NCI-H524 (cell line): ENCODE measurements at places on chromosomes 12 and 14.

DNA sequence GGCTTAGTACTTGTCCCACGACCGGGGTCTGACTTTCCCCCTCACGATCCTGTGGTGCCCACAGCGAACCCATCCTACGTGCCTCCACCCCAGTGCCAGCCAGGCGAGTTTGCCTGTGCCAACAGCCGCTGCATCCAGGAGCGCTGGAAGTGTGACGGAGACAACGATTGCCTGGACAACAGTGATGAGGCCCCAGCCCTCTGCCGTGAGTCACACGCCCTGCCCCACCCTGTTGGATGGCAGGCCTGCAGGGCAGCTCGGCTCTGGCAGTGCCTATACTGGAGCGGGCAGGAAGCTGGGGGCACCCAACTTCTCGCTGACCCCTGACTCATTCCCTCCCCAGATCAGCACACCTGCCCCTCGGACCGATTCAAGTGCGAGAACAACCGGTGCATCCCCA lies 18.3 kb upstream of the LRP1-AS start:
- no peak for DNase-seq

- peak; percentile 89 for DNase-seq
These were observed 23.7 kb upstream of the DHRS4 start for GRCh38 chr14:23929822-23930294.

- DNase-seq, result peak; percentile 71
These were observed 36.3 kb downstream of the RIN3 start for GRCh38 chr14:92549859-92550230.

- DNase-seq, result no peak
These were observed 34.9 kb downstream of the GNS start for GRCh38 chr12:64724201-64724745.

DNA sequence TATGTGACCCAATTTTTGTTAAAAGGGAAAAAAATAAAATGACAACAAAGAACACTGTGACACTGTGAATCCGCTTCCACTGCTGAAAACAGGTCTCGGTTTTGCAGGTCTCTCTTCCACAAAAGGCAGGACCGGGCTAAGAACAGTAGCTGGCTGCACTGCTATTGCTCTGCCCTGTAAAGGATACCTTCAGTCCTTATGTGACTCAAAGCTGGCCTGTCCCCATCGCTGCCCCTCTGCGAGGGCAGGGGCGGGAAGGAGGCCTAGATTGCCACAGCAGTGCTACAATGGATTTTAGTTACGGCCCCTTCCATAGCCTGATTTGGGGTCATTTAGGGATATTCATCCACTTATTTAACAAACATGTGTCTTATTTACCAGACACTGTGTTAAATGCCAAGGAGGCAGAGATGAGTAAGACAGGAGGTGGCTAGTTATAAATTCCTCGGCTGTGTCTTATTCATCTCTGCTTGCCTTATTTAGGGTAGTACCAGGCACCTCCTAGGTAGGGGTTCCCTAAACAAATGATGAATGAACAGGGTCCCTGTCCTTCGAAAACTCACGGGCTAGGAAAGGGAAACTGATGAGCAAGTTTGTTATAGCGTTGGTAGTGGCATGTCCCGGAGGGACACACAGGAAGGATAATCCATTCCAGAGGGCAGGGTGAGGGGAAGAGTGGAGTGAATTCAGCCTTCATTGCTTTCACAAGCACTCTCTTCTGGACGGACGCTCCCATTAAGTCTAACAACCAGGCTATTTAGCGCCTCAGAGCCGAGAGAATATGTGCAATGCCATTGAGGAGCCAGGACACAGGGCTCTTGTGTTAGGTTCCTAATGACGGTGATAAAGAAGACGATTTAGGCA lies 73.3 kb downstream of the EID3 start:
- no peak for DNase-seq

- DNase-seq, result no peak
These were observed 17.6 kb downstream of the KERA start for GRCh38 chr12:91040096-91040755.

- peak; percentile 71 for DNase-seq
These were observed 163.4 kb downstream of the GARIN6 start for GRCh38 chr12:99810718-99811593.

- DNase-seq, result no peak
These were observed 381.5 kb downstream of the ALG10 start for GRCh38 chr12:34403706-34404376.

DNA sequence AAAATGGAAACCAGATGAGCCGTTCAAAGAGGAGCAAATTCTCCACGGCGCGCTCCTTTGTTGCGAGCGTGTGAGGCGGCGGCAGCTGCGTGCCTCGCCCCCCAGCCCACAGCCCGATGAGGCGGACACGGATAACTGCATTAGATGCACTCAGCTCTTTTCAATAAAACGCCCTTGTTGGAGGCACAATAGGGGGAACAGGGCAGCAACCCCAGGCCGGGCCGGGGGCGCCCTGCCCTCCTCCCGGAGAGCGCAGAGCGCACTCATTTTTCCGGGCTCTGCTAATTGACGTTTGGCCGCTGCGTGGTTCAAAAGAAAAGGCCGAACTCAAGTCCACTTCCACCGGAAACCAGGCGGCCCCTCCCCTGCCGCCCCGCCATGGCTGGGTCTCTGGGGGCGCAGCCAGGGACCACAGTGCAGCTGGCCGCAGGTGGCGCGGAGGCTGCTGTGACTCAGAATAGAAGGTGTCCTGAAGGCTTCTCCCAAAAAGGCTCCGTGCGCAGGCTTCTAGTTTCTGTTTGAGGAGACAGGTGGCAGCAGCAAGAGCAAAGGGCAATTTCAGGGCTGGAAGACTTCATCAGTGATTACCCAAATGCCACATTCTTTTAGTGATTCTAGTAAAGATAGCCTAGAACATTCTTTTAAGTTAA lies 29.0 kb upstream of the SMOC1 start:
- DNase-seq, result no peak

- no peak for DNase-seq
These were observed 618 bp downstream of the SEC23A start for GRCh38 chr14:39102265-39102968.

DNA sequence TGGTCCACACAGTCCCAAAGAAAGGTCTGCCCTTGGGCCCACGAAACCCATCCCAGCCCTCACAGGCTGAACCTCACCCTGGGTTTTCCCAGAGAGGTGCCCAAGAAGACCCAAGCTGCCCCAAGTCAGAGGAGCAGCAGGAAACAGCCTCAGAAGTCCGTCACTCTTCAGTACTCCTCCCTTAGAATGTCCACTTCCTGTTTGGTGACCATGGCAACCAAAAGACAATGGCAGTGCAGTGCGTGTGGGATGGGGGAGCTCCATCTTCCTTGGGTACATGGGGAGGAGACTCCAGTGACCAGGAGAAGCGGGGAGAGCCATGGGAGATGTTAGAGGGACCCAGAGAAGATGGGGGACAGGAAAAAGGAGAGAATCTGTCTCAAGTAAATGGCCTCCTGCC lies 11.3 kb downstream of the SELPLG start:
- DNase-seq, result no peak

- DNase-seq, result peak; percentile 86
These were observed at the start of gene AP1G2 for GRCh38 chr14:23567186-23568020. Gene AP1G2, minus strand, starts transcription at chr14:23567791. Its CDS starts 477 bp downstream, at chr14:23567314.

DNA sequence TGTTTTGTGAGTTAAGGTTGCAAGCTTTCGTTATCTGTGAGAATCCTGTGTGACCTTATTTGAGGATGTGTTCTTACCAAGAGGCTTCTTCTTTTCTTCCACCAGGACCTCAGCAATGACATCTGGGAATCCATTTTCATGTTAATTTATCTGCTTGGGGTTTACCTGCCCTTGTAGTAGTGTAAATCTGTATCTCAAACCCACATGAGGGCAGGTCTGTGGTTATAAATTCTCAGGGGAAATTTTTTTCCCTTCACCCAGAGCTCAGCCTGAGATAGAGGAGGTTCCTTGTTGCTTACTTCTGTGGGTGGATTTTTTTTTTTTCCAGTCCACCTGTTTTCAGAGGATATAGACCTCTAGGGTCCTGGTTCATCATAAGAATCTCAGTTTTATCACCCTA lies 70.8 kb downstream of the AKAP6 start:
- DNase-seq, result no peak

DNA sequence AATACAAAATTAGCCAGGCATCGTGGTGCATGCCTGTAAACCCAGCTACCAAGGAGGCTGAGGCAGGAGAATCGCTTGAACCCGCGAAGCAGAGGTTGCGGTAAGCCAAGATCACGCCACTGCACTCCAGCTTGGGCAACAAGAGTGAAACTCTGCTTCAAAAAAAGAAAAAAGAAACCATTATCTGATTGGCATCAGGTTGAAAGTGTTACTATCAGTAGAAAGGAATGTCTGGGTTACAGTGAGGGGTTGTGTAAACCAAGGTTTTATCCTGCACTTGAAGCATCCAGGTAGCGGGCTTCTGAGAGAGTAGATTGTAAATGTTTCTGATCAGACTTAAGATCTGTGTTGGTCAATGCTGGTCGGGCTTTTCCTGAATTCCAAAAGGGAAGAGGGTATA lies 14.1 kb upstream of the OXA1L start:
- no peak for DNase-seq

GRCh38 chr12:48189331-48190125 lies 6.1 kb downstream of the CCDC184 start:
- peak; percentile 59 for DNase-seq
